ENCODE measurements at places on chromosomes 5 and 9.

DNA sequence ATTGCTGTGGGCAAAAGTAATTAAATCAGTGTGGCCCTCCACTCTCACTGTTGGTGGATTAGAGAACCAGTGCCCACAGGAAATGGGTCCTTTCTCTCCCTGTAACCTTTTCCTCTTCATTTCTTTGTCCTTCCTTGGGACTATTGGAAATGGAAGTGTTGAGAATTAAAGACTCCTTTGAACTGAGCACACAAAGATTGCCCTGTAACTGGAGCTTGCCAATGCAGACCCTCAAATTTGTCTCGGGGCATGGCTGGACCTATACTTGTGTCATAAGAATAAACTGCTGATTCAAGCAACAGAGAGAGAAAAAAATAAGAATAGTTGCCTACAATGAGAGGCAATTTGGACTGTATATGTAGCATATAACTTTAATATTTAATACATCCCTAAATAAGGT is 13.7 kb downstream of the KCNV2 start:
- no peak for DNase-seq

DNA sequence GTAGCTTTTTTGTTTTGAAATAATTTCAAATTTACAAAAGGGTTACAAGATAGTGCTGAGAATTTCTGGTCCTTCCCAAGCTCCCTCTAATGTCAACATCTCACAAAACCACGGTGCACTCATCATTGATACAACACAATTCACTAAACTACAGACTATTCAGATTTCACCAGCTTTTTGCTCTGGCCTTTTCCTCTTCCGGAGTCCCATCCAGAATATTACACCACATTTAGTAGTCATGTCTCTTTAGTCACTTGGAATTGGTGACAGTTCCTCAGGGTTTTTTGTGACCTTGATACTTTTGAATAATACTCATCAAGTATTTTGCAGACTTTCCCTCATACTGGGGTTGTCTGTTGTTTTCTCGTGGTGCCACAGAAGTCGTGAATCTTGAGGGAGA is 484.0 kb downstream of the GADD45G start:
- DNase-seq, result no peak

DNA sequence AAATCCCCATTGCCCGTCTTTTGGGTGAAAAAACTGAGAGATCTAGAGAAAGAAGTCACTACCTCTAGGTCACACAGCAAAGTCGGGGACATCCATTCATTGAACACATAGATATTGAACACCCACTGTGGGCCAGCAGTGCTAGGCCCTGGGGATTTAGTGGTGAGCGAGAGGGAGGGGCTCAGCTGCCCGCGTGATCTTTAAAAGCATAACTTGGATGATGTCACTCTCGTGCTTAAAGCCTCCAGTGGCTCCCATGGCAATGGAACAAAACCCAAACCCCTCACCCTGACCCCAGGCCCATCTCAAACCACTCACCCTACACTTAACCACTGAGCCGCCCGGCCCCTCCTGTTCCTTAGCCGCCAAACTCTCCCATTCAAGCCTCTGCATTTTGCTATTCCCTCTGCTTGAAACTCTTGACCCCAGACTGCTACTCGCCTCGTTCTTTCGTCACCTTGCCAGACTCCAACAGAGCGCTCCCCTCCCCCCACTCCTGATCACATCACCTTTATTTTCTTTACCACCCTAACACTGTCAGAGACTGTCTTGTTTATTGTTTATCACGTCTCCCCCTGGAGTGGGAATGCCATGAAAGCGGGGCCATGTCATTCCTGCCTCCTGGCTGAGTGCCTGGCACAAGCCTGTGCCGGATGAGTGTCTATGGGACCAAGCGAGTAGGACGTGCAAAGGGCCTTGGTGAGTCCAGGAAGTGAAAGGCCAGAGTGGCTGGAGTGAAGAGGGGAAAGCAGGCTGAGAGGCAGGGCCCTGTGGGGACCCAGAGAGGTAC is 710 bp upstream of the PIP5KL1 start:
- no peak for DNase-seq

GRCh38 chr5:10662661-10663488 is 98.2 kb downstream of the DAP start:
- DNase-seq, result no peak

GRCh38 chr5:107544476-107544875 is 126.3 kb downstream of the EFNA5 start:
- no peak for DNase-seq

- DNase-seq, result no peak
These were observed 200.8 kb downstream of the DIRAS2 start for GRCh38 chr9:90441814-90442213.

- DNase-seq, result no peak
These were observed 135.1 kb downstream of the SIL1 start for GRCh38 chr5:139062910-139063663.

DNA sequence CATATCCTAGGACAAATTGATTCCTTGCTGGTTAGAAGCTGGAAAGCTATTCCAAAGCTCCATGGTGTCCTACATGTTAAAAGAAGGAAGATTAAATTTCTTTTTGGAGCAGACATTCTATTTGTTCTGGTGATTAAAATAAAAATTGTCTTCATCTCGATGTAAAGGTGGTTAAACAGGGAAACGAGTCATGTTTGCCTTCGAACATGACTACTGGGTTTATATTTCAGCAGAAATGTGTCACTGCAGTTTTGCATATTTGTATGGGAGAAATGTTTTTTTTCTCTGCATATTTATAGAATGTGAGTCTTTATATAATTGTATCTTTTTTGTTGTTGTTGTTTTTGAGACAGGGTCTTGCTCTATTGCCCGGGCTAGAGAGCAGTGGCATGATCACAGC is 36.4 kb downstream of the ADAMTS12 start:
- no peak for DNase-seq

DNA sequence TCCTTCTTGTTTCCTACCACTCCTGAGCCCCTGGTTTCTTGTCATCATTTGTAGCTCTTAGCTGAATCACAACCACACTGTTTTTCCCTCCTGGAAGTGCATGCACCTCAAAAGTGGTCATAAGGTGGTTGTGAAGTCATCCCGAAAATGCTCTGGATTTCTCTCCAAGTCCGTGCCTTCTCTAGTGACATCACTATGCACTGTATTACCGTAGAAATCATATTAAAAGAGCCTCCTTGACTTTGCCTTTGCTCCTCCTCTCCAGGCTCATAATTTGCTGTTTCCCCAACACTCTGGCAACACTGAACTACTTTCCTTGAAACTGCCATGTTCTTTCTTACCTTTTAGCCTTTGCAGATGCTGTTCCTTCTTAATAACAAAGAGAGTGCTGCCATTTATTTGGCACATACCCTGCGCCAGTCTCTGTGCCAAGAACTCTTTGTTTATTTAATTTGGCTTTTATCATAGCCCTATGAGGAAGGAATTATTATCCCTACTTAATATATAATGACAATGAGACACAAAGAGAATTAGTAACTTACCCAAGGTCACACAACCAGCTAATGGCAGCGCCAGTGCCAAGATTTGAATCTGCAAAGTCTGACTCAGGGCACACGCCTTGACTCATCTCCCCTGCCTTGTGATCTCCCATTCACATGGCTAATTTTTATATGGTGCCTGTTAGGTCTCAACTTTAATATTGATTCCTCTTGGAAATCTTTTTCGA is 115.4 kb downstream of the KIF4B start:
- DNase-seq, result no peak

- DNase-seq, result no peak
These were observed 91.5 kb upstream of the NFIL3 start for GRCh38 chr9:91515074-91515687.

DNA sequence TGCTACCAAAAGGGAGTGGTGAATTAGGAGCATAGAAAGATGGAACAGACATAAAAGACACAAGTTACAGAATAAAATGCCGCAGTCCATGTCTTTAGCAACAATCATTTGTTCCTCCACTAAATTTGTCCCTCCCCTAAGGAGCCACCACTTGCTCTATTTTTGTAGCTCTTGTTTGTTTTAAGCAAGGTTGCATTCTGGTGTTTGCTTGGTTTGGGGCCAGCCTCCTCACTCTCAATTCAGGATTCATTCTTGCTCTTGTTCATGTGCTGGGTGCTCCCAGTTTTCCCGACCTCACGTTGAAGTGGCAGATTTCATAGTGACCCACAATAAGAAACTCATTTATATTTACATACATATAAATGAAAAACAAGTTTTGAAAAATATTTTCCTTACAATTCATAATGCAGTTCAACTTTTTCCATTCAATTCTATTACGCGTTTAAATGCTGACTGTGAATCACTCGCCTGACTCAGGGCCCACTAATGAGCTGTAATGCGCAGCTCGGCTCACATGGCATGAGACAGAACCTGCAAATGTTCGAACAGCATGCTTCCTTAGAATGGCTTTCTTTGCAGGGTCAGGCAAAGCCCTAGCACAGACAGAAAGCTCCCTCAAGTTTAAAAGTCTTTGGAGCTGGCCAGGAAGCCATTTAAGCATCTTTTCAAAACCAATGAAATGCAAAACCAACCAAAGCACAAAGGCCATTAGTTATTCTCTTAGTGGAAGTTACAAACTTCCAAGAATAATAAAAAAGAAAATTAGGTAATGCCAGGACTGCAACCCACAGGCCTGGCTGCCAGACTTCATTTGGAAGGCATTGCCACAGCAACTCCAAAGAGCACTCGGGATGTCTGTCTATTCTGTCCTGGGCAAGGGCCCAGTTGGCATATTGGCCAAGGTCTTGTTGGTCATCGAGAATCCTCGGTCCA is 41.7 kb downstream of the RETREG1 start:
- DNase-seq, result peak; percentile 41

DNA sequence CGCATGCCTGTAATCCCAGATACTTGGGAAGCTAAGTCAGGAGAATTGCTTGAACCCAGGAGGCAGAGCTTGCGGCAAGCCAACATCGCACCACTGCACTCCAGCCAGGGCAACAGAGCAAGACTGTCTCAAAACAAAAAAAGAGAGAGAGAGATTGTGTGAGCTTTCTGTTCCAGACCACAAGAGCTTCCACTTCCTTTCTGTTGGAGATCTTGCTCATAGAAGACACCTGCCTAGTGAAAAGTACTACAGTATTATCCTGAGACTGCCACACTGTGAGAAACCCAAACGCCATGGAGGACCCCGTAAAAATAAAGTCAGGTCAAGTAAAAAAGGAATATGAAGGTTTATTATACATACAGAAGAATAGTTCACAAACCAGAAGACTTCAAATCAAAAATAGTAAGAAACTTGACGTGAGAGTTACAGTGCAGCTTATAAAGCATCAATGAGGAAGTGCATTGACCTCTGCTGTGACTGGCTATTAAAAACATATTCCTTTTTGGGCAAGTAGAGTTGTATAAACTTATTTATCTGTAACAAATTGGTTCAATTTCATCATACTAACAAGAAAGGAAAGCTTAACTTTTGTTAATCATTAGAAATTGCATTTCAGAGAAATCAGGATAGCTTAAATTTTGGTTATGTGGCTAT is 4.3 kb upstream of the EMB start:
- DNase-seq, result no peak

- DNase-seq, result no peak
These were observed 268.6 kb downstream of the NR3C1 start for GRCh38 chr5:143134900-143135299.

GRCh38 chr5:159553792-159554191 is 223.5 kb upstream of the IL12B start:
- no peak for DNase-seq

GRCh38 chr9:71901695-71902597 is 9.0 kb downstream of the ABHD17B start:
- DNase-seq, result no peak

DNA sequence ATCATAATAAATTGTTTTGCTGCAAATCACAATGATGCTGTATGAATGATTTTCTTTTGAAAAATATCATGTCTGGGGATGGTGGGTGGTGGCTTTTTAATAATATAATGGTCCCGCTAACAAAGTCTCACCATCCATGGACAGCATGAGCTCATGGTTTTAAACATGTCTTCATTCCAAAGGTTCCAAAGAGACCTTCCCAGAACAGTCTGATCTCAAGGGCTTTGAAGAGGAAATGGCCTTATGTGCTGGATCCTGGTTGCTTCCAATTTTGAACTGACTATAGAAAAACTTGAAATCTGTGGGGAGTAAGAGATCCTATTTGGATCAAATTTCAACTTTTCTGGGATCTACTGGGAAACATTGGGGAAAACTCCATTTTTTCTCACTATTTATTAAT is 121.8 kb downstream of the ADAMTS12 start:
- no peak for DNase-seq

Measured in fibroblast of skin of left biceps (primary cell).